ENCODE measurements at places on chromosomes 1 and 21.

DNA sequence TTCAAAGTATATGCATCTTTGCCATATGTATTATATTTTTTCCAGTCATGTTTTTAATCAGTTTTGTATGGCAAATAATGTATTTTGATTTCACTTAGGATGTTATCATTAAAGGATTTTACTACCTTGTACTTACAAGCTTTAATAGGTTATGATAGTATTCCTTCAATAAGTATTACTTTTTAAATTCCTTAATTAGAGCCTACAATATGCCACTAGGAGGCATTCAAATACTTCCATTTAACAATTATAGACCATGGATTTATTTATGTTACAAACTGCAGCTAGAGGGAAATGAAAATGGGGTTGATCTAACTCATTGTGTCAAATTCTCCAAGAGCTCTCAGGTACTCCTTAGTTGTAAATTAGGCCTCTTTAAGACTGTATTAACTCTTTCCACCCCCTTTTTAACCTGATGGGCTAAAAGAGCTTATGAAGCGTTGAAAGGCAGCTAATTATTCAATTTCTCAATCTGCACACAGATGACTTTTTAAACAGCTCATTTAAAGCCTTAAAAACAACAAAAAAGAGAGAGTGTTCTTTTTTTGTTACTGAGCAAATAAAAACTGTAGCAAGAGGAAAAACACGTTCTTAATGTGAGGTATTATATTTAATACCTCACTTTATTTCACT lies 156.2 kb downstream of the DENND1B start:
- DNase-seq, result peak; percentile 36

GRCh38 chr1:226684026-226684425 lies 55.1 kb downstream of the ITPKB start:
- DNase-seq, result no peak

DNA sequence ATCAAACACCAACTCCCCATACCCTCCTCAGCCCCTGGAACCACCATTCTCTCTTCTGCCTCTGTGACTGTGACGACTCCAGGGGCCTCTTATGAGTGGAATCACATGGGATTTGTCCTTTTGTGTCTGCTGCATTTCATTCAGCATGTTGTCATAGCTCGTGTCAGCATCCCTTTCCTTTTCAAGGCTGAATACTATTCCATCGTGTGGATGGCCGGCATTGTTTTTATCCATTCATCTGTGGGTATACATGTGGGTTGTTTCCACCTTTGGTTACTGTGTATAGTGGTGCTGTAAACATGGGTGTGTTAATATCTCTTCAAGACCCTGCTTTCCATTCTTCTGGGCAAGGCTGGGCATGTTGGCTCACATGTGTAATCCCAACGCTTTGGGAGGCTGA lies 17.1 kb upstream of the OBSCN start:
- no peak for DNase-seq

GRCh38 chr21:36690628-36691554 lies 8.0 kb upstream of the SIM2 start:
- no peak for DNase-seq

GRCh38 chr1:159835862-159836525 lies 9.3 kb downstream of the SLAMF8 start:
- DNase-seq, result no peak

- no peak for DNase-seq
Observed at GRCh38 chr1:212450331-212450881, 17.7 kb downstream of the NENF start.

- no peak for DNase-seq
Observed at GRCh38 chr1:5973771-5974170, 18.5 kb downstream of the NPHP4 start.

DNA sequence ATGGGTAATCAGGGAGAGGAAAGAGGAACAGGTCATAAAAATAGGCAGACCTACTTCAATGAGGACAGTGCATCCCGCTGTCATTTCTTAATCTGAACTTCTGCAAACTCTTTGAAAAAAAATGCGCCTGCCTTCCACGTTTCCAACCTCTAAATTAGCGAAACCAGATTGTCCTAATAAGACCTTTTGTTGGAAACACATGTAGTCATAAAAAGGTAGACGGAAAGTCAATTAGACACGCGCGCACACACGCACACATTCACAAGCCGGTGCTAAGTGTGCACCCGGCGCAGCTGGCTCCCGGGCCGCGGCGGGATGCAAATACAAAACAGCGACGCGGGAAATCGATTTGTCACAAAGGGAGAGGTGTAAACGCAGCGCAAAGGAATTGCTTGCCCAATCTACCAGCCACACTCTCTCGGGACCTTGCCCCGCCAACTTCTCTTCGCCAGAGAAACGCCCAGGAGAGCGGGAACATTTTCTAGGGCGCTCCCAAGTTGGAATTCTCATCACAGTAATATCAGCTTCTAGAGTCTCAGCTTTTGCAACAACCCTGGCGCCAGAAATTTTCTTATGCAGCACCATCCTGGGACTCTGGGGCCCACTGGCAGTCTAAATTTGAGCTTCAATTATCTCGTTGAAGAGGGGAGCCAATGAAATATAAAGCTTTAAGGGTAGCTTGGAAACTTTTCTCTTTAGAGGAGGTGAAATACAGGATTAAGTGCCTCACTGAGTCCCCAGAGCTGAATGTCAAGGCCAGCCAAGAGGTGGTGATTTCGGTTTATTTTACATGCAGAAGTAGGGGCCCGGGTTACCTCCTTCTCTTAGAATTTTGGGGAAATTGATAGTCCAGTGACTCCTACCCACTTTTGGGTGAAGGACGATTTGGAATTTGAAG lies 4.5 kb downstream of the PRRX1 start:
- no peak for DNase-seq

DNA sequence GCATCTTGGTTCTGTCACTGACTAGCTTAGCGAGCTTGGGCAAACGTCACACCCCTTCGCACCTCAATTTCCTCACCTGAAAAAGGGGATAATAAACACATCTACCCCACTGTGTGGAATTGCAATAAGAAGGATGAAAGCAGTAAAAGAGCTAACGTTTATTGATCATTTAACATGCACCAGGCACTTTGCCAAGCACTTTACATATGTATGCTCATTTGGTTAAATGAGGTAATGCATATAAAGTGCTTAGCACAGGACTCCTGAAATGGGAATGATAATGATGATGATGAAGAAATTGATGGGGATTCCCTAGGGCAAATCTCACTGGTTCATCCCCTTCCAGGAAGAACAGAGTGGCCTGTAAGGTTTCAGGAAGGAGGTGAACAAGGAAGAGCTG lies 4.8 kb downstream of the NKAIN1 start:
- DNase-seq, result no peak

DNA sequence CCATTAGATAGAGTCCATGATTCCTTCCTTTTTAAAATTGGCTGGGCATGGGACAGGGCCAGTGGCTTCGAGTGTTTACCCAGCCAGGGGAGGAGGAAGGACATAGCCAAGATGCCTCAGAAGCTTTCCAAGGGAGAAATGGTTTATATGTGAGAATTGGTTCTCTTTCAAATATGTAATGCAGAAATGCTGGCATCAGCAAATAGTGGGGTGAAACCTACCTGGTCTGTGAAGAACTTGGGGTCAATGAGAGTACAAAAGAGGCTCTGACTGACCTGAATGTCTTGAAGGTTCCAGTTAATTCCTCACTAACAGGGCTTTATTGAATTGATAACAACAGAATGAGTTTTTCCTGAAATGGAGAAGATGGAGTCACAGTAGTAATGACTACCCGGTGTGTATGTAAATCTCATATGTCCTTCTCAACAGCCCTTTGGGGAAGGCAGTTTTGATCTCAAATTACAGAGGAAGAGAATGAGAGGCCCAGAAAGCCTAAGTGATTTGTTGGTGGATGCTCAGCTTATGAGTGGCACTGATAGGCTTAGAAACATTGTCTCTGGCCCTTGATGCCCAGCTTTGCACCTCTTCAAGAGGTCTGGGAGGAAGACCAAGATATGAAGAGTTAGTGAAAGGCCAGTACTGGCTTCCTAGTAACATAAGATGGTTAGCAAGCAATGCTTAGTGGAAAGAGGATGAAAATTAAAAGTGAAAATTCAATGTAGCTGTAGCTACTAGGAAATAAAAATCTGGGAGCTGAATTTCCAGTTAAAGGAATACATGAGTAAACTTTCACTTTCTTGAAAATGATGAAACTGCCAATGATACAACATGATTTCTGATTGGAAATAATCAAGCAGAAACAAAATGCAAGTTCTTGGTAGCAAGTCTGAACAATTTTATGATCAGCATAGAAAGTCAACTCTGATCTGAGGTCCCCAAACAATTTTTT lies 2.7 kb downstream of the ATF3 start:
- DNase-seq, result no peak

DNA sequence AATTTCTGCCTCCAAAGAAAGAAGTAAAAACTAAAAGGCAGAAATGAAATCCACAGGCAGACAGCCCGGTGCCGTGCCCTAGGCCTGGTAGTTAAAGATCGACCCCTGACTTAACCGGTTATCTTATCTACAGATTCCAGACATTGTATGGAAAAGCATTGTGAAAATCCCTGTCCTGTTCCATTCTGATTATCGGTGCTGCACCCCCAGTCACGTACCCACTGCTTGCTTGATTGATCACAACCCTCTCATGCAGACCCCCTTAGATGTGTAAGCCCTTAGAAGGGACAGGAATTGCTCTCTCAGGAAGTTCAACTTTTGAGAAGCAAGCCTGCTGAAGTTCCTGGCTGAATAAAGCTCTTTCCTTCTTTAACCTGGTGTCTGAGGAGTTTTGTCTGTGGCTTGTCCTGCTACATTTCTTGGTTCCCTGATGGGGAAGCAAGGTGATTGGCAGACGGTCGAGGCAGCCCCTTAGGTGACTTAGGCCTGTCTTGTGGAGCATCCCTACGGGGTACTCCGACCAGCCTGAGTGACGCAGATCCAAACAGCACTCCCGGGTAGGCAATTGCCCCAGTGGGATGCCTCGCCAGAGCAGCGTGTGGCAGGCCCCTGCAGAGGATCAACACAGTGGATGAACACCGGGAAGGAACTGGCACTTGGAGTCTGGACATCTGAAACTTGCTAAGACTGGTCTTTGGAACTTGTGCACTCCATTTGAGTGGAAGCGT lies 111.2 kb upstream of the PPM1J start:
- no peak for DNase-seq

DNA sequence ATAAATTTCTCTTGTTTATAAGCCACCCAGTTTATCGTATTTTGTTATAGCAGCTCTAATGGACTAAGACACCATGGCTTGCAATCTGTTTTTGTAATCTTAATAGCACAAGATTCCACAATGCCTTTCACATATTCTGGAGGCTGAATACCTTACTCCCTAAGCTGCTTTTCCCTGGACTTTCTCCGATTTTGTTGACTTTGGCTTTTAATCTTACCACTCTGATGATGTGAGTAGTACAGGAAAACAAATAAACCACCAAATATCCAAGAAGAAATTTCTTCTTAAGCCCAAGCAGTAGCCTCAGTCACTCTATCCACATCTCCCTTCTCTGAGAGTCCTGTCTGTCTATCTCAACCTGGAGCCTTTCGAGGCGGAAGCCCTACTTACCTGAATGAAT lies 838.6 kb downstream of the LTN1 start:
- DNase-seq, result no peak

All from LNCaP clone FGC (cell line).